K562 (cell line): ENCODE measurements at places on chromosomes 2 and 18. TPM values are rescaled to one million over a fixed set of nuclear protein-coding genes. Genes with fewer than 3 reads are reported as not detected.

TEKT4 gene
- total RNA-seq, result 0.51 and 0.58 TPM in 2 replicates

VWC2L gene
- not detected in 2 replicates for total RNA-seq

ATP6V1C2 gene
- total RNA-seq, result 0.09 TPM in 1 of 2 replicates, not detected in the other

STON1 gene
- total RNA-seq, result 0.96 and 0.98 TPM in 2 replicates

ANKRD30BL gene
- not detected in 2 replicates for total RNA-seq

CFC1 gene
- total RNA-seq, result not detected in 2 replicates

FBLN7 gene
- total RNA-seq, result 0.13 TPM in 1 of 2 replicates, not detected in the other

C1GALT1C1L gene
- 1.5 and 1.6 TPM in 2 replicates for total RNA-seq

CNTNAP5 gene
- total RNA-seq, result not detected in 2 replicates

APCDD1 gene
- total RNA-seq, result 0.07 TPM in 1 of 2 replicates, not detected in the other

STK36 gene
- total RNA-seq, result 9.3 and 9.6 TPM in 2 replicates

DNA sequence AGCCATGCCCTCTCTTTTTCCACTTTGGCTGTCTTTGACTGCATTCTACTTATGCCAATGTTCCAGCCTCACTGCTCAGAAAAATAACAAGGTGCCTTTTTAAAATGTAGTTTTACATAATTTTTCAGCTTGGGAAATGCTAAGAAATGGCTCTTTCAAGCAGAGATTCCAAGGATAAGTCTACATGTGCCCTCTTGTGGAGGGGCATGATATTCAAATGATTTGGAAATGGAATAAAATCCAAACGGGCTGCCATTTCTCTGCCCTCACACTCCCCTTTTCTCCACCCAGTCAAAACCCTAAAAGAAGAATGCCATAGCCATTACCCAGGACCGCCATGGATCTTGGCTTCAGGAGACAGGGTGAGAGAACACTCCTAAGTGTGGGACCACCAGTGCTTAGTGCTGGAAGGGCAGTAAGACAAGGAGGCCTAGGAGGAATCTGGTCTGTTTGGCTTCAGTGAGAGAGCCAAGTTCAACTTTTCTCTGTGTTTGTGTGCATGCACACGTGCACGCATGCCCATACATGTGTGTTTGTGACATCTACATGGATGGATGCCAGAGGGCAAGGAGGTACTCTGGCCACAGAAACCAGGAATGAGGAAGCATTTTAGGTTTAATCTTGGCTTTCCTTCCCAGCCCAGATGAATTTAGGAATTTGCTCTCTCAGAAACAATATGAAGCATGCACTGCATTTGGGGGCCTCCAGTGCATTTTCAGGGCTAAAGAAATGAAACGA lies 174.0 kb upstream of the SLC14A2 start:
- H3K4me1 ChIP-seq, result no peaks in the 10 kb centered on the region
- DNase-seq, result no peak
- H3K27ac ChIP-seq, result no peak overlapping the region

DNA sequence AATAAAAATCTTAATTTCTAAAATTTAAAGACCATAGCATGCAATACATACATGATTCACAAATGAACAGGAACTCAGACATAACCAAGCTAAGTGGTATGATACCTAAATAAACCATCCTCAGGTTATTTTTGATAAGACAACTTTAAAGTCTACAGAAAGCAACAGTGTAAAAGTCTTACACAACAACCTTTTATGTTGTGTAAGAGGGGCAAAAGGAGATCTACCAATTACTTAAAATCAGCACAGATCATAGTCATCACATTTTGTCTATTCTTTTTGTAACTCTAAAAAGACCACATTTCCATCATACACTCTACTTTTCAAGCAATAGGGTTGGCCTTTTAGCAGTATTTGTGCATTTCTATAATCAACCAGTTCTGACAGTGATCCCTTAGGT lies 16.3 kb downstream of the SP3 start:
- H3K36me3 ChIP-seq, result peaks cover 44% of the 10 kb centered on the region
- H3K4me3 ChIP-seq, result no peak overlapping the region
- no peak overlapping the region for H3K27ac ChIP-seq
- H3K4me1 ChIP-seq, result no peaks in the 10 kb centered on the region; the same call in 2 of the 3 replicates

GRCh38 chr2:39678170-39678569 lies 12.5 kb downstream of the TMEM178A start:
- H3K4me1 ChIP-seq, result no peaks in the 10 kb centered on the region
- H3K4me3 ChIP-seq, result no peak overlapping the region
- no peak overlapping the region for H3K27ac ChIP-seq
- no peaks in the 10 kb centered on the region; the same call in 1 of the 2 replicates for H3K27me3 ChIP-seq

GRCh38 chr2:40859617-40860016 lies 407.7 kb upstream of the SLC8A1 start:
- no peaks in the 10 kb centered on the region for H3K36me3 ChIP-seq
- no peak for DNase-seq
- no peak overlapping the region for H3K4me3 ChIP-seq

DNA sequence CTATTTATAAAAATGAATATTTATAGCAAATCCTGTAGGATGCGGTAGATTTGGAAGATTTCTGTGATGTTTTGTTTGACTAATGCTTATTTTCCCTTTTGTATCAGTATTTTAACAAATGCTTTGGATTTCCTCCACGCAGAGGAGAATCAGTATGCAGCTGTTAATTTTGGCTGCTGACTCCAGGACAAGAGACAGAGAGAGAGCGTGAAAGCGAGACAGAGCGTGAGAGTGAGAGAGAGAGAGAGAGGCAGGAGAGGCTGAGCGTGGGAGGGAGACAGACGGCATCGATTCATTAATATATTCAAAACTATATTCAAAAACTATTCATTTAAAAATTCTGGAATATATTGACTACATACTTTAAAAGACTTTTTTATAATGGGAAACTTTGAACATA lies 62.5 kb downstream of the RRM2 start:
- peaks cover 6% of the 10 kb centered on the region; the same call in 1 of the 2 replicates for H3K4me1 ChIP-seq
- H3K27ac ChIP-seq, result no peak overlapping the region
- DNase-seq, result no peak
- no peaks in the 10 kb centered on the region for H3K27me3 ChIP-seq
- H3K4me3 ChIP-seq, result no peak overlapping the region

- H3K4me1 ChIP-seq, result no peaks in the 10 kb centered on the region
- H3K36me3 ChIP-seq, result no peaks in the 10 kb centered on the region
- peaks cover 2% of the 10 kb centered on the region; the same call in 1 of the 3 replicates for H3K27me3 ChIP-seq
- H3K4me3 ChIP-seq, result no peak overlapping the region
- no peak for DNase-seq
- no peak overlapping the region for H3K27ac ChIP-seq
These were observed 147.4 kb upstream of the SIX2 start for GRCh38 chr2:45156605-45157004.

GRCh38 chr2:98924910-98925309 lies 11.1 kb downstream of the CRACDL start:
- H3K36me3 ChIP-seq, result no peaks in the 10 kb centered on the region
- H3K27me3 ChIP-seq, result peaks cover 28% of the 10 kb centered on the region
- H3K27ac ChIP-seq, result no peak overlapping the region
- H3K4me3 ChIP-seq, result no peak overlapping the region
- no peaks in the 10 kb centered on the region for H3K4me1 ChIP-seq

DNA sequence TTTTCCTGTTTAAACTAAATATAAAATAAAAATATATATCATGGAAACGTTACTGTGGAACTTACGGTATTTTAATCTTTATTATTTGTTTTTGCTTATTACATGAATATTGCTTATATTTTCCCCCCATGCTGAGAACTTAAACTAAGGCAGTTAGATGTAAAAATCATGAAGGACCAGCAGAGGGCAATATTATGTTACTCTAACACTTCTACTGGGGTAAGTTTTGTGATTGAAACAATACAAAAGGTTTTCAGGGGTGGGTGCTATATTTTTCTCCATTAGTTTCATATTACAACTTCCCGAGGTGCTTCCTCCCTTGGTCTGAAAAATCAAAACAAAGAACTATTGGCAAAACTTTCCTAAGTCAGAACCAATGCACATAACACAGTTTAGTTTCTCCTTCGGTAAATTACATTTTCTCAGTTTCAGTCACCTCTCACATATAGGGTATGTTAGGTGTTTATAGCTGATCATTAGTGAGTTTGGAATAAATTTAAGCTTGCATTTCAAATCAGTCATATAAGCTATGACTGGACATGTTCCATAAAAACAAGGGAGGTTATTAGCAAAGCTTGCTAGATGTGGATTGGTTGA lies 54.8 kb downstream of the ZNF407 start:
- no peaks in the 10 kb centered on the region for H3K27me3 ChIP-seq
- H3K36me3 ChIP-seq, result no peaks in the 10 kb centered on the region
- H3K4me3 ChIP-seq, result no peak overlapping the region
- no peaks in the 10 kb centered on the region for H3K4me1 ChIP-seq
- DNase-seq, result peak; percentile 32

- H3K27ac ChIP-seq, result no peak overlapping the region
- no peaks in the 10 kb centered on the region for H3K27me3 ChIP-seq
- no peak for DNase-seq
- peaks cover 7% of the 10 kb centered on the region; the same call in 2 of the 3 replicates for H3K4me1 ChIP-seq
- H3K36me3 ChIP-seq, result no peaks in the 10 kb centered on the region
- no peak overlapping the region for H3K4me3 ChIP-seq
These were observed 268.4 kb downstream of the GPD2 start for GRCh38 chr2:156704617-156705016.

DNA sequence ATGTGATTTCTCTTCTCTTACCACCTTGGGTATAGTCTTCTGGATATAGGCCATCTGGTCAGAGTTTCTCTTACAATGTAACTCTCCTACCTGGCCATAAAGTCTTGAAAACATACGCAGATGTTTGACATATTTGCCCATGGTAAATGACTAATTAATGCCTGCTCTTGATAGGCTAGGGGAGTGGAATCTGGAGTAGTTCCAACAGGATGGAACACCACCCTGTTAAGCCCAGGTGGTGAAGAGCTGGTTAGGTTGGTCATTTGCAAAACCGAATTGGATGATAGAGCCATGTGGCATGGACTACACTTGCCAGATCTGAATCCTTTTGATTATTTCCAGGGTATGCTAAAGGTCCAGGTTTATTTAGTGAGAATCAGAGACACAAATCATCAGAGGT lies 36.5 kb downstream of the HADHB start:
- H3K36me3 ChIP-seq, result peaks cover 80% of the 10 kb centered on the region
- H3K27ac ChIP-seq, result no peak overlapping the region
- no peak for DNase-seq
- no peaks in the 10 kb centered on the region for H3K4me1 ChIP-seq
- no peak overlapping the region for H3K4me3 ChIP-seq

- no peaks in the 10 kb centered on the region for H3K27me3 ChIP-seq
- H3K4me3 ChIP-seq, result no peak overlapping the region
- no peaks in the 10 kb centered on the region for H3K4me1 ChIP-seq
- DNase-seq, result no peak
- H3K27ac ChIP-seq, result no peak overlapping the region
These were observed 664.1 kb downstream of the BCL11A start for GRCh38 chr2:59889305-59889704.

GRCh38 chr2:174985614-174986013 lies 19.6 kb downstream of the CHN1 start:
- H3K27ac ChIP-seq, result no peak overlapping the region
- no peaks in the 10 kb centered on the region for H3K27me3 ChIP-seq
- no peak for DNase-seq
- no peaks in the 10 kb centered on the region for H3K4me1 ChIP-seq

DNA sequence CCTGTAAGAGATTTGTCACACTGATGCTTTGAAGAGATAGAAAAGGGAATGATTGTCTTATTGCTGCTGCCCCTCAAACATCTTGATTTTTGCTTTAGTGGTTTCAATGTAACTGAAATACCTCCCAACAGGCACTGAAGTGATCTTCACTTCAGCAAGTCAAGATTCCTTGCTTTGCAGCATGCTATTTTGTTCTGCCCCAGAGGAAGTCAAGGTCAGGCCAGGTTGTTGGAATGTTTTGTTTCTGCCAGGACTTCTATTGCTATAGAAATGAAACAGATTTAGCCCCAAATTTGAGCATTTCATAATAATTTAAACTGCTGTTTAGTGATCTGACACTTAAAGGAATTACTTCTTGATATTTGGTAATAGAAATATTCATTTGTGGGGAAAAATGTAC lies 277.6 kb downstream of the ZNF804A start:
- no peaks in the 10 kb centered on the region for H3K27me3 ChIP-seq
- H3K4me1 ChIP-seq, result no peaks in the 10 kb centered on the region
- DNase-seq, result no peak
- no peaks in the 10 kb centered on the region for H3K36me3 ChIP-seq

GRCh38 chr18:11992096-11992790 lies 10.9 kb downstream of the IMPA2 start:
- H3K4me1 ChIP-seq, result no peaks in the 10 kb centered on the region; the same call in 2 of the 3 replicates
- no peak overlapping the region for H3K27ac ChIP-seq
- no peak for DNase-seq
- H3K36me3 ChIP-seq, result no peaks in the 10 kb centered on the region
- peaks cover 4% of the 10 kb centered on the region; the same call in 1 of the 2 replicates for H3K27me3 ChIP-seq

GRCh38 chr2:218852911-218853667 lies 6.5 kb upstream of the WNT6 start:
- no peaks in the 10 kb centered on the region for H3K36me3 ChIP-seq
- H3K4me1 ChIP-seq, result no peaks in the 10 kb centered on the region; the same call in 1 of the 2 replicates
- H3K4me3 ChIP-seq, result no peak overlapping the region
- peak; percentile 52 for DNase-seq

- peaks cover 2% of the 10 kb centered on the region; the same call in 1 of the 3 replicates for H3K4me1 ChIP-seq
- H3K27me3 ChIP-seq, result peaks cover 13% of the 10 kb centered on the region; the same call in 2 of the 3 replicates
- H3K4me3 ChIP-seq, result no peak overlapping the region
- no peak for DNase-seq
These were observed 154.7 kb upstream of the HDAC4 start for GRCh38 chr2:239555571-239555905.

DNA sequence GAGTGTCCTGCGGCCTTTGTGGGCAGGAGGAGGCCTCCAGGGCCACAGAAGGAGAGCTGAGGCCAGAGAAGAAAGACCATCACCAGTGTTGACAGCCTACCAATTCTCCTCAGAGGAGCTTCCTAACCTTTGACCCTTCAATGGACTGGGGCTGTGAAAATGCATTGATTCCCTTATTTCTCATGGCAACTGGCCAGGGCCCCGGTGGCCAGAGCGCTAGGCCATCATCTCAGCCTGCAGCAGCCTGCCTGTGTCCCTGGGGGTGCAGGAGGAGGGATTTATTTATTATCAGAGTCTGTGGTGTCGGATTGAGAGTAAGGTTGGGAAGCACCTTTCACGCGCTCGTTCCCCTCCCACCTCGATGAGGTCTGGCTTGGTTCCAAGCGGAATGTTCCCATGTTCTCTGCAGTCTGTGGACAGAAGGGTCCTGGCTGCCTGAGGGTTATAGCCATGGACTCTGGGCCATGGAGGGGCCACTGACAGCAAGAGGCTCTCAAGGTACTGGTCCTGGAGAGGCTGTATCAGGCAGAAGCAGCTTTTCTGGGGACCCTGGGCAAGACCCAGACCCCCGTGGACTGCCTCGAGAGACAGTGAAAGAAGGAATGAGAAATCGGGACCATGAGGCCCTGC lies 53.8 kb downstream of the CYP27C1 start:
- no peaks in the 10 kb centered on the region for H3K4me1 ChIP-seq
- no peak for DNase-seq
- H3K27ac ChIP-seq, result no peak overlapping the region
- no peak overlapping the region for H3K4me3 ChIP-seq

DNA sequence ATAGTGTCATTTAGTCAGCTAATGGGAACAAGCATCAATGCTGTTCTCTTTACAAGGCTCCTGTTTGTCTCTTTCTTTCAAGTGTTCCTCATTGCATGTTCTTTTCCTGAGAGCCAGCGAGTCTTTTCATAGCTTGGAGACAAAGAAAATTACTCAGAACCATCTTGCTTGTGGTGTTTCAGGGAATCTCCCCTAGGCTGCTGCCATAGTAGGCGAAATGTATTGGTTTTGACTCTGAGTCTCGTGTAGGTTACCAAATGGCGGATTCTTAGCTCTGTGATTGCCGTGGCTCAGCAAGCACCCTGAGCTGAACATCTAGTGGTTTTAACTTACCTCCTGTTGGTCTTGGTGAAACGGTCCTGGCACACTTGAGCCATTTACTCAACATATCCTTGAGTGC lies 68.7 kb downstream of the RHBDD1 start:
- no peaks in the 10 kb centered on the region for H3K36me3 ChIP-seq
- DNase-seq, result no peak
- no peak overlapping the region for H3K27ac ChIP-seq
- no peaks in the 10 kb centered on the region for H3K4me1 ChIP-seq
- no peaks in the 10 kb centered on the region for H3K27me3 ChIP-seq
